ENCODE measurements at places on chromosomes 12 and 14. TPM values are rescaled to one million over a fixed set of nuclear protein-coding genes. Genes with fewer than 3 reads are reported as not detected.

DNA sequence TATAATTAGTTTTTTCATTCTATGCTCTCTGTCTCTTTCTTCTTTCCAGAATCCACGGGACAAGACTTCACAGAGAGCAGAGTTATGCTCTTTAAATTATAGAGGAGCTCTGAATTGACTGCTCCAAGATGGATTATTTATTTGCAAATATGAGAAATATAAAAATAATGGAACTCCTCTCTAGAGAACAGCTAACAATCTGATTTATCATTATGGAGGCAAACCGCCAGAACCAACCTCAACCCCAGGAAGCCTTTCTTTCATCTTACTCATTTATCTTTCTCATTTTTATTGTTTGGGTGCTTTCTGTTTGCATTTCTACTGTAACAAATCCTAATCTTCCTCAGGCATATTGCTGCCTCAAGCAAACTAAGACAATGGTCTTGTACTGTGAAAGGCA lies 216.5 kb downstream of the C12orf50 start:
- no peaks in the 10 kb centered on the region for H3K36me3 ChIP-seq
- no peak overlapping the region for H3K4me3 ChIP-seq
- no peaks in the 10 kb centered on the region for H3K4me1 ChIP-seq

- H3K27ac ChIP-seq = no peak overlapping the region
- no peaks in the 10 kb centered on the region for H3K36me3 ChIP-seq
- H3K4me1 ChIP-seq = peaks cover 1% of the 10 kb centered on the region
- peak overlapping the region; percentile 9 for H3K4me3 ChIP-seq
- no peak for DNase-seq
Observed at GRCh38 chr14:102923925-102924486, 1.5 kb downstream of the AMN start.

GRCh38 chr12:88693837-88694445 lies 113.7 kb upstream of the KITLG start:
- no peaks in the 10 kb centered on the region for H3K36me3 ChIP-seq
- DNase-seq = no peak
- no peak overlapping the region for H3K27ac ChIP-seq
- no peaks in the 10 kb centered on the region for H3K4me1 ChIP-seq

GRCh38 chr14:53929871-53930715 lies 26.5 kb downstream of the BMP4 start:
- no peak overlapping the region for H3K4me3 ChIP-seq
- no peaks in the 10 kb centered on the region for H3K36me3 ChIP-seq
- H3K4me1 ChIP-seq = no peaks in the 10 kb centered on the region
- no peak overlapping the region for H3K27ac ChIP-seq
- no peak for DNase-seq

DNA sequence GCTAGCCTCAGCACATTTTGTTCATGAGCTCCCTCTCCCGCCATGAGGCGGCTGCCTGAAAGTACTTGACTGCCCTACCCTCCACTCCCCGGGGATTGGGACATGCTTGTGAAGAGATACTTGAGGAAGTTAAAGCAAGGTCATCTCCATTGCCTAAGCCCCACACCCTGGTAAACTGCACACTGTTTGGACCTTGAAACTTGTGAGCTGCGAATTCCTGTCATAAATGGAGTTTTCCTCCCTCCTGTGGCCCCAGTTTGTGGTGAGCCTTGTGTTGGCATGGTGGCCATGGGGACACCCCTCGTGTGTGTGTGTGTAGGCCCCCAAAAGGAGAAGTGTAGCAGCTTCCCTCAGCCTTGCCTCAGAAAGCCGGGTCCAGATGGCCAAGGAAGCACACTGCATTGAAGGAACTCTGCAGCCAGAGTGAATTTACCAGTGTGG lies 395.5 kb downstream of the ZFP36L1 start:
- no peaks in the 10 kb centered on the region for H3K27me3 ChIP-seq
- no peak overlapping the region for H3K4me3 ChIP-seq
- no peaks in the 10 kb centered on the region for H3K4me1 ChIP-seq
- H3K27ac ChIP-seq = no peak overlapping the region
- no peaks in the 10 kb centered on the region for H3K36me3 ChIP-seq
- no peak for DNase-seq

DNA sequence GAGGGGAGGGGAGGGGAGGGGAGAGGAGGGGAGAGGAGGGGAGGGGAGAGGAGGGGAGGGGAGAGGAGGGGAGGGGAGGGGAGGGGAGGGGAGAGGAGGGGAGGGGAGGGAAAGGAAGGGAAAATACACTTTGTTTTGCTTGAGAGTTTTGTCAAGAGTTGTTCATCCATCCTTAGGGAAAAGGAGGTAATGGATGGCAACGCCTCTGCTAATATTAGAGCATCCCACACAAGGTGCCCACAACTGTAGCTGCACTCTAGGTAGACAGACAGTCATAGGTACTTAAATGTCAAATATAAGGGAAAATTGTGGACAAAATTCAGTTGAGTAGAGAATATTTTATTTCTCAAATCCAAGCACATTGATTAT lies 2.5 kb upstream of the SSH1 start:
- peaks cover 11% of the 10 kb centered on the region for H3K36me3 ChIP-seq
- H3K27me3 ChIP-seq = no peaks in the 10 kb centered on the region
- H3K27ac ChIP-seq = no peak overlapping the region

DNA sequence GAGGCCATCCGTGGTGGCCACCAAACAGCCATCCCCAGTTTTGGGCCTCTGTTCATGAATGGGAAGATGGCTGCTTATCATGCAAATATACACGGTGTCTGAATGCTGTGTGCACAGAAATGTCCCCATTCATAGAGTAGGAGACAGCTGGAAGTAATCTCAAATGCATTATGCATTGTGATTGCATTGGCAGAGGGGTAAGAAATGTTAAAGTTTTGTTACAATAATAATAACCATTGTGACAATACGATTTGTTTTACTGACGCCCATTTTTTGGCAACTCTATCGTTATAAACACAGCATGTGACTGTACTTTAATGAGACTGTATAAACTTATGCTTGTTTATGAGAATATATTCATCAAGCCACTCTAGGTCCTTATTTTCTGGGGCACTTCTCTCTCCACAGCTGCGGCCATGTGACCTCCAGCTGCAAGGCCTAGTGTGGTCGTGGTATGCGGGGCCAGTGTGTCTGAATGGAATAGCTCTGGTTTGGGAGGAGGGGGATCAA lies 474.3 kb downstream of the VRK1 start:
- no peak overlapping the region for H3K4me3 ChIP-seq
- no peaks in the 10 kb centered on the region for H3K36me3 ChIP-seq
- peaks cover 11% of the 10 kb centered on the region for H3K27me3 ChIP-seq
- no peak overlapping the region for H3K27ac ChIP-seq

GRCh38 chr12:113826805-113827538 lies 139.2 kb downstream of the RBM19 start:
- H3K36me3 ChIP-seq = no peaks in the 10 kb centered on the region
- DNase-seq = no peak
- no peak overlapping the region for H3K27ac ChIP-seq
- no peaks in the 10 kb centered on the region for H3K4me1 ChIP-seq
- no peaks in the 10 kb centered on the region for H3K27me3 ChIP-seq
- no peak overlapping the region for H3K4me3 ChIP-seq

DNA sequence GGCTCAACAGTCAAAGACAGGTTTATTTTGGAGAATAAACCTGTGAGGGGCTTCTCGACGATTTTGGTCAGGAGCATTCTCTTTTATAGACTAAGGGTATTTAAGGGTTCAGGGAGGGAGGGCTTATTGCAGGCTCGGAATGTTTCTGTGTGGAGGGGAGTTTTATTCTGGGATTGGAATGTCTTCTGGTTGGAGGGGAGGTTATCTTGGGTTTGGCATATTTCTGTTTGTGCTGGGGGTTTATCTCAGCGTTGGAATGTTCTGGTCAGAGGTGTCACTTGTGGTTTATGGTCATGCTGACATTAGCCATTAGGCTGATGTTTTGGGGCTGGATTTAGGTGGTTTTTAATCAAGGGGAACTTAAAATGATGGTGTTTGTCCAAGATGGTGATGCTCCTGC lies 103.9 kb downstream of the SUDS3 start:
- no peaks in the 10 kb centered on the region for H3K4me1 ChIP-seq
- no peak overlapping the region for H3K27ac ChIP-seq
- H3K27me3 ChIP-seq = no peaks in the 10 kb centered on the region

- H3K27ac ChIP-seq = no peak overlapping the region
- peaks cover 16% of the 10 kb centered on the region for H3K27me3 ChIP-seq
- no peak overlapping the region for H3K4me3 ChIP-seq
- peaks cover 5% of the 10 kb centered on the region for H3K4me1 ChIP-seq
- no peak for DNase-seq
- no peaks in the 10 kb centered on the region for H3K36me3 ChIP-seq
Observed at GRCh38 chr12:67681105-67681778, 32.7 kb downstream of the DYRK2 start.

- no peak for DNase-seq
- H3K36me3 ChIP-seq = peaks cover 52% of the 10 kb centered on the region
- no peak overlapping the region for H3K4me3 ChIP-seq
- no peaks in the 10 kb centered on the region for H3K27me3 ChIP-seq
- H3K27ac ChIP-seq = peak overlapping the region; percentile 68
Observed at GRCh38 chr14:102872020-102872419, 50.4 kb upstream of the AMN start.

- H3K4me3 ChIP-seq = no peak overlapping the region
Observed at GRCh38 chr12:76023069-76023690, 8.4 kb downstream of the PHLDA1 start.

GRCh38 chr12:25194214-25194613 lies 746 bp downstream of the DNAI7 start:
- peak overlapping the region; percentile 94 for H3K4me3 ChIP-seq
- peaks cover 22% of the 10 kb centered on the region for H3K4me1 ChIP-seq
- H3K27me3 ChIP-seq = peaks cover 3% of the 10 kb centered on the region
- peak overlapping the region; percentile 94 for H3K27ac ChIP-seq
- DNase-seq = no peak

GRCh38 chr12:88509851-88510250 lies 70.4 kb downstream of the KITLG start:
- no peaks in the 10 kb centered on the region for H3K27me3 ChIP-seq
- no peak overlapping the region for H3K27ac ChIP-seq
- no peak for DNase-seq
- no peaks in the 10 kb centered on the region for H3K36me3 ChIP-seq
- H3K4me1 ChIP-seq = no peaks in the 10 kb centered on the region
- H3K4me3 ChIP-seq = no peak overlapping the region

DNA sequence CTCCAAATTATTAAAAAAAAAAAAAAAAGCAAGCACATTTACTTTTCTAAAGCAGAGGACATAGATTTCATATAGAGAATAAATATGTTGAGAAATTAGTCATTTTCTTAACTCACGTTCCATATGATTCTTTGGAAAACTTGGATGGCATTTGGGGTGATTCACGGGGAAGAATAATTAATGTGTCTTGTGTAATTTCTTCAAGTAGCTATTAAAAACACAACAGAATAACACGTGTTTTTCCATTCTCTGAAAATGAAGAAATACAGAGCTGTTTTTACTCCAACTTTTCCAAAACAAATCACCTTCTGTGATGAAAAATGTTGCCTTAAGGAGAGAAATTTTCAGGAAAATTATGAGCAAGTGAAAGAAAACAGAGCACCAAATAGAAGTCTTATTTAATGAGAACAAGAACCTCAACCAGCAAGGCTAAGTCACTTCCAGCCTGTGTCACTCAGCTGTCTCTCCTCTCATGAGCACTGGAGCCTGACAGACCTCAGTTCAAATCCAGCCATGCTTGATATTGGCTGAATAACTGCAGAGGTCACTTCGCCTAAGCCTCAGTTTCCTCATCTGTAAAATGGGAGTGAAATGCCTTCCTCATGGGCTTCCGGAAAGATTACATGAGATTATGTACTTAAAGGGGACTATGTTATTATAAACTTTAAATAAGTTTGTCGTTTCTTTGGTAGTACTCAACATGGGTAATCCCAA lies 42.8 kb upstream of the NUAK1 start:
- DNase-seq = no peak
- H3K36me3 ChIP-seq = no peaks in the 10 kb centered on the region
- H3K27ac ChIP-seq = no peak overlapping the region
- H3K4me3 ChIP-seq = no peak overlapping the region
- no peaks in the 10 kb centered on the region for H3K4me1 ChIP-seq

- H3K27me3 ChIP-seq = peaks cover 3% of the 10 kb centered on the region
- H3K4me1 ChIP-seq = peaks cover 2% of the 10 kb centered on the region
- peak; percentile 23 for DNase-seq
Observed at GRCh38 chr12:107091989-107092641, 1.2 kb downstream of the CRY1 start.

- no peak for DNase-seq
- no peak overlapping the region for H3K4me3 ChIP-seq
- peaks cover 51% of the 10 kb centered on the region for H3K27me3 ChIP-seq
- no peak overlapping the region for H3K27ac ChIP-seq
- no peaks in the 10 kb centered on the region for H3K4me1 ChIP-seq
- H3K36me3 ChIP-seq = no peaks in the 10 kb centered on the region
Observed at GRCh38 chr14:65783101-65783500, 370.6 kb downstream of the FUT8 start.

DNA sequence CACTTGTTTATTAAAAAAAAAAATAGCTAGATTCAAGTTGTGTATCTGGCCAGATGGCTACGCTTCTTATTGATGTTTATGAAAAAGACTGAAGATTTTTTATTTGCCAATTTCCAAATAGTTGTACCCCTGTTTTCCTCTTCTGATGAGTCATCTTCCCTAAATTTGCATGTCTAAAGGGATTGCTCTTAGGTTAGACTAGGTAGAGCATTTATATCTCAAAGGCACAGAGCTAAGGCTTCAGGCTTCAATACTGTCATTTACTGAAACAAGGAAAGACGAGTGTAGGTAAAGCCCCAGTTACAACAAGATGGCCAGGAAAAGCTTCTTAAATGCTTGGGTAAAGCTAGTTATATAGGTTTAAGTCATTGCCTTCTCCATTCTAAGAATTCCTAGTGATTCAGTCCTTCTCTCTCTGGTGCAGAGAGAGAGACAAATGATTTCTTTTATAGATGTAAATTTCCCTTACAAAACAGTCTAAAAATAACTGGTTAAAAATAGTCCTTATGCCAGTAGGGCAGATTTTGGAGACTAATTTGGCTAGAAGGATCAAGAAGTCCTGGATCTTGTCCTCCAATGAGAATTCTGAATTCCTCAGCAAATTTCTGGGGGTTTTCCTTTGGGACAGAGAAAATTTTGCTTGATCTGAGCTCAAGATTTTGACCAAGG lies 26.1 kb downstream of the LEMD3 start:
- no peaks in the 10 kb centered on the region for H3K27me3 ChIP-seq
- peaks cover 66% of the 10 kb centered on the region for H3K36me3 ChIP-seq
- no peak overlapping the region for H3K4me3 ChIP-seq
- peaks cover 40% of the 10 kb centered on the region for H3K4me1 ChIP-seq
- no peak overlapping the region for H3K27ac ChIP-seq

GRCh38 chr14:98952593-98953350 lies 319.2 kb downstream of the BCL11B start:
- H3K4me3 ChIP-seq = no peak overlapping the region
- no peak overlapping the region for H3K27ac ChIP-seq
- H3K27me3 ChIP-seq = no peaks in the 10 kb centered on the region
- H3K36me3 ChIP-seq = no peaks in the 10 kb centered on the region
- peaks cover 13% of the 10 kb centered on the region for H3K4me1 ChIP-seq

HNF1A gene
- total RNA-seq = not detected

ACSM4 gene
- total RNA-seq = not detected

GLIPR1L1 gene
- total RNA-seq = not detected

YBX3 gene
- 150 TPM for total RNA-seq

TBC1D30 gene
- 0.84 TPM for total RNA-seq

PARPBP gene
- 27.4 TPM for total RNA-seq

ZNF384 gene
- total RNA-seq = 73.7 TPM

KRT73 gene
- total RNA-seq = not detected

CCDC175 gene
- not detected for total RNA-seq

Data from activated T-helper 2 cell treated with anti-CD3 and anti-CD28 coated beads, Interferon-gamma antibody, Interleukin-2, Interleukin-4, amounts not matched to agents 10 μg/mL and 5 μg/mL and 100 μg/mL, durations not matched to agents 14 hours and 24 hours and 36 hours (primary cell).